T-helper 1 cell (primary cell): ENCODE measurements at places on chromosomes 2 and 18.
A peak's percentile ranks its signal among the peaks of the same experiment; 100 is the strongest.

- no peak for DNase-seq
Measured at GRCh38 chr2:199646439-199646838, 188.7 kb upstream of the SATB2 start.

- no peak for DNase-seq
Measured at GRCh38 chr2:147468963-147469362, 375.9 kb upstream of the ACVR2A start.

DNA sequence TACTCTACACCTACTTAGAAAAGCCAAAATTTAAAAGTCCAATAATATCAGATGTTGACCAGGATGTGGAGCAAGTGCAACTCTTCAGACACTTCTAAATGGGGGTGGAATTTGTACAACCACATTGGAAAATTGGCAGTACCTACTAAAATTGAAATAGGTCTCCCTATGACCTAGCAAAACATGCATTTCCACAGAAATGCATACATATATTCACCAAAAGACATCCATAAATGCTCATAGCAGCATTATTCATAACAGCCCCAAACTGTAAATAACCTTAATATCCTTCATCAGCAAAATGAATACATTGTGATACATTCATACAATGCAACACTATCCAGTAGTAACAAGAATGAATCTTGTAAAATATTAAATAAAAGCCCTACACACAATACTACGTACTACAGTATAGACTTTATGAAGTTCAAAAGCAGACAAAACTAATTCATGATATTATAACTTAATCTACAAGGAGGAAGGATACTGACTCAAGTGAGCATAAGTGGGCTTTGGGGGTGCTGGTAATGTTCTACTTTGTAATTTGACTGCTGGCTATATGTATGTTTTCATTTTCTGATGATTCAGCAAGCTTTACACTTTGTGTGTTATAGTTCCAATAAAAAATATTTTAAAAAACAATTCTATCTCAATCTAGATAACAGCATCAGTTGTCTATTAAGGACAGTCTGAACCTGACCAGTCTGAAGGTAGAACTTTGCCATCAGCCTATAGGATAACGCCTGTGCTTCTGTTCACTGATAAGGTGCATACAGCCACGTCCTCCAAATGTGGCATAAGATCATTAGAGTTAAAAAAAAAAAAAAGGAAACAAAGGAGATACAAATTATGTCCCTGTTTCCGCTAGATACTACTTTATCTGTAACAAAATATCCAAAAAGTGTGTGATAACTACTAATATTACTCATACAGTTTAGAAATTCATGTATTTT is 6.6 kb upstream of the TNFRSF11A start:
- DNase-seq: no peak

DNA sequence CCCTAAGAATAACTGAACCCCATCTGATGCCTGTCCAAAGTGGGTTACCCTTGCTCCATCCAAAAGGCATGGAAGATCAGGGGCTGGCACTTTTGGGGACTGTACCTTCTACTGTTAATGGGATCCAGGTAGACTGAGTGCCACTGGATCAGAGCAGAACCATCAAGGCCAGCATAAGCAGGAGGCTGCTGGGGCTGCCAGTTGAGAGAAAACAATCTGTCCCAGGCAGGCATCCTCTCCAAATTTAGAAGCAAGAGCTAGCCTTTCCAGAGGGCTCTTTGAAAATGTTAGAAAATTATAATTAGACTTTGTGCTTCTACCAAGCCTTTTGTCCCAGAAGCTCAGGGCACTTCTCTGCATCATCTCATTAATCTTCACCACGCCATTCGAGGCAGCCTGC is 245.6 kb downstream of the CDH20 start:
- DNase-seq: no peak

DNA sequence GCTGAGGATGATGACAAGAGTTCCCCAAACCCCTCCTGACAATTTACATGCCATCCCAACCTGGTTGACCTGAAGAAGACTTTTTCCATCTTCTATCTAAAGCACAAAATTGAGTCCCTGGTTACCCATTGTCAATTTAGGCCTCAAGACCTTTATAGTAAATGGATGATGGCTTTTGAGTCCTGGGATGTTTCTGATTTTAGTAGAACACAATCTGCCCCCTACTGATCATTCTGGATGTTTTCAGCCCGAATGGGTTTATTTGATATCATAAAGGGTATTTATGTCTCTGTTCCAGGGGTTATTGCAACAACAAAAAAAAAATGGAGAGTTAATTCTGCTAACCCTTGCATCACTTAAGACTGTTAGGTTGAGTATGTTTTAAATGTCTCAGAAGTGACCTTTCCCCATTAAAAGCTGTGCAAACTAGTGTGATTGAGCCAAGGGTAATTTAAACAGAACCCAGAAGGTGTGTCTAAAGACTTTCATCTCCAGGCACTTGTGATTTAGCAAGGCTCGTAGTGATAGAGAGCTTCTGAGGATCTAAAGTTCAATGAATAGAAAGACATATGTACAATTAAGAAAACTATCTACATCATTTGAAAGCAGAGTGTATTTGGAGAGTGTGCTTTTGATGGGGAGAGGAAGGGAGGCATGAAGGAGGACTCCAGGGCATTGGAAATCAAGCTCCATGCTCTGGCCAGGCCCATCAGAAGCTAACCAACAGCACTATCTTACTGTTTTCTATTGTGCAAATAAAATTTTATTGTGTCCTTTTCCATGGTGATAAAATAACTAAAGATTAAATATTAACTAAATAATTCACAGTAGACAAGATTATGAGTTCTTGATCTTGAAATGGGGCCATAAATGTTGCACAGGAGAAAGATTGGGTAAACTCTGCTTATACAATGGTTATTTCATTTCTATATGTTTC is 96.6 kb upstream of the NOSTRIN start:
- no peak for DNase-seq

- DNase-seq: no peak
Measured at GRCh38 chr18:48859311-48860268, 91.2 kb downstream of the SMAD7 start.

DNA sequence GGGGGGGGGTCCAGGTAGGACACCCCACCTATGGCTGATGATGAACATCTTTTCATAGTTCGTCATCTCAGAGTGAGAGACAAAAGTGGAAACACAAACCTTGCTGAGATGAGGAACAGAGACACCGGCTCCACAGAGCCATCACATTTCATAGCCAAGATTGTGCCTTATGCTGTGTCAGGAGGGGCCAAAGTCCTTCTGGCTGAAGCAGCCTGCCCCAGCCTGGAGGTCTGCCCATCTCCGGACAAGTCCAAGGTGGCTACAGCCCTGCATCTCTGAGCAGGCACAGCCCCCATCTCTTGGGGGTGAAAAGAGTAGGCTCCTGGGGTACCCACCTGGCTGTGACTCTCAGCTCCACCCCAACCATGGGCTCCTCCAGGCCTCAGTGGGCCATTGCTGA is 70.3 kb downstream of the ZBTB7C start:
- DNase-seq: no peak

DNA sequence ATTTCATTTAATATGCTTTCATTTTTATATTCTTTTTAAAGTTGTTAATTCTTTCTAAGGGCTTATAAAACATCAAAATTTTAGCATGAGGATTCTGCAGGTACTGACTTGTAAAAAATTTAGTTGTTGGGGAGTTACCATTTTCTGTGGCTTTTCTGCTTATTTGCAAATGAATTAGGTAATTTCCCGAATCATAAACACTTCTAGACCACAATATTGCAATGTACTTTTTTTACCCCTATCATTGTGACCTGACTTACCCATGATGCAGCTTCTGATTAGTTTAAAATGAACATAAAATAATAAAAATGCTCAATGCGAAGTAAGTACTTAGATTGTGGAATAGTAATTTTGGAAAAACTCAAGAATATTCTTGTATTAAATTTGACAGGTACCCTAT is 11.4 kb downstream of the ARL6IP6 start:
- DNase-seq: peak; percentile 4

- DNase-seq: no peak
Measured at GRCh38 chr2:126778561-126779501, 119.9 kb upstream of the TEX51 start.

GRCh38 chr2:49255409-49255971 is 101.2 kb upstream of the FSHR start:
- DNase-seq: no peak

DNA sequence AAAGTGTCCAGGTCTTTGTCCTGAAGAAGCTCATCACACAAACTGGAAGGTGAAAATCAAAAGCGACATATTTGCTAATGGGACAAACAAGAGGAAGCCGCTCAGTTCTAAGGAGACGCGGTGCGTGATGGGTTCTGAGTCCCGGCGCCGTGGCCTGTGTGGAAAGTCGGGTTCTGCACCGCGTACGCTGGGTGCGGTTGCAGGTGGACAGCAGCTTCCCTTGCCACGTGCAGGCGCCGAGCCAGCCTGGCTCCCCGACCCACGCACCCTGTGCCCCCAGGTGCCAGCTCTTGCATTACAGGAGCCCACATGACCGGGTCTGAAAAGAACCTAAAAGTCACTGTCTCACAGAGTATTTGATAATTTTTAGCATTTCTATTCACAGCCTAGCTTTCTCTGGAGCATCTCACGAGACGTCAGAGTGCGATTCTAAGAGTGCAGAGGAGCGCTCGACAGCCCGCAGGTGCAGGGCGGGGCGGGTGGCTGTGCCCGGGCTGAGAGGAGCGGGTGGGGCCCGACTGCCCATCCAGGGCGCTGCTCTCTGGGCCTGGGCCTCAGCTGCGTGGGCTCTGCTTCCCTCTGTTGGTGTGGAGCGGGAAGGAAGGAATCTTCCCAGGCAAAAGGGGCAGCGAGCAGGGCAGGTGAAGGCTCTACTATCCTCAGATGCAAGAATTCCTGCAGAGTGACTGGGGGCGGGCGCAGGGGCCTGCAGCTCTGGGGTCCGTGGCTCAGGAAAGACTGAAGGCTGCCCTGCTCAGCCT is 39.4 kb downstream of the MYT1L start:
- DNase-seq: no peak

DNA sequence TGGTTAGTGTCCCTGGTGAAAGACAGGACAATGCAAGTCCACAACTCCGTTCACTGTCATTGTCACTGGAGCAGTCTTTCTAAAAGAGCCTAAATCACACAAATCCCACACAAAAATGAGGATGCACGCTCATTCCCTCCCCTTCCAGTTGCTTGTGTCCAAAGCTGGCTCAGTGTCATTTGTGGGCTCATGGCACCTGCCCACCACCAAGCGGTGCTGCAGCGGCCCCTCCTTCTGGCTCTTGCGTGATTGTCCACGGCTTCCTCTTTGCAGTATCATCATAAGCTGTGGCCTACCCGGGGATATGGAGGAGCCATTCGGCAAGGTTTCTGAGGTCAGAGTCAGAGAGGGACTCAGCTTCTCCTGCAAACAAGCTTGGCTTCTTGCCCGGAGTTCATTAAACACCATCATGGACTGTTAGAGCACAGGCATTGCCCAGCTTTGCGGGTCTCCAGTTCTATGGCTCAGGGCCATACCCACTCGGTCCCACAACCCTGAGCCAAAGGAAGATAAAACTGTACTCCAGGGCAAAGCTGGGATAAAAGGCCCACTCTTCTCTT is 179.4 kb upstream of the AGAP1 start:
- no peak for DNase-seq

GRCh38 chr2:42614838-42615237 is 46.4 kb downstream of the MTA3 start:
- DNase-seq: no peak

DNA sequence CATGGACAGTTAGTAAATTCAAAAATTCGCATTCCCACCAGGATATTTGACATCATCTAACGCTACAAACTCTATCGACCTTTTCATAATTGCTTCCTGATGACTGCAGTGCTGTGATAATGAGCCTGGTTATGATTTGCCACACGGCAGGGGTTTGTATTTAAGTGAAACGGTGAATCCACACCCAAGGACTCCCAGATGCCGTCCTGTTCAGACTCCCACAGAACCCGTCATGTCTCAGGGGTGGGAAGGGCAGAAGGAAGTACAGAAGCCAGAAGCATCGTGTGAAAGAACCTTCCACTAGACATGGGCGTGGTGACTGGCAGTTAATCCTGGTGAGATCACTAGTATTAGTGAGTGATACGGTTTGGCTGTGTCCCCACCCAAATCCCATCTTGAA is 91.2 kb upstream of the TMEM18 start:
- no peak for DNase-seq

DNA sequence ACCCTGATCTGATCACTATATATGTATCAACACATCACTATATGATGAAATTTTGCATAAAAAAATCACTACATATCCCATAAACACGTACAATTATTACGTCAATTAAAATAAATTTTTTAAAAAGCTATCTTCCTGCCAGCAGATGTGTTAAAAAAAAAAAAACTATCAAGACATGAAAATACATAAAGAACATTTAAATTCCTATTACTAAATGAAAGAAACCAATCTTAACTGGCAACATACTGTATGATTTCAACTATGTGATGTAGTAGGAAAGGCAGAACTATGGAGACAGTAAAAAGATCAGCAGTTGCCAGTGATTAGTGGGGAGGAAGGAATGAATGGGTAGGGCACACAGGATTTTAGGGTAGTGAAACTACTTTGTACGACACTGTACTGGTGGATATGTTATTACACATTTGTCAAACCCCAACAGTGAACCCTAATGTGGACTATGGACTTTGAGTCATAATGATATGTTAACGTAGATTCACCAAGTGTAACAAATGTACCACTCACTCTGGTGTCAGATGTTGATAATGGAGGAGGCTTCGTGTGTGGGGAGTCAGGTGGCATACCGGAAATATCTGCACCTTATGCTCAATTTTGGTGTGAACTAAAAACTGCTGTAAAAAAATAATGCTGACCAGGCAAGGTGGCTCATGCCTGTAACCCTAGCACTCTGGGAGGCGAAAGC is 27.4 kb downstream of the USP34 start:
- DNase-seq: no peak

- DNase-seq: no peak
Measured at GRCh38 chr2:173828189-173829142, 136.7 kb downstream of the SP3 start.

DNA sequence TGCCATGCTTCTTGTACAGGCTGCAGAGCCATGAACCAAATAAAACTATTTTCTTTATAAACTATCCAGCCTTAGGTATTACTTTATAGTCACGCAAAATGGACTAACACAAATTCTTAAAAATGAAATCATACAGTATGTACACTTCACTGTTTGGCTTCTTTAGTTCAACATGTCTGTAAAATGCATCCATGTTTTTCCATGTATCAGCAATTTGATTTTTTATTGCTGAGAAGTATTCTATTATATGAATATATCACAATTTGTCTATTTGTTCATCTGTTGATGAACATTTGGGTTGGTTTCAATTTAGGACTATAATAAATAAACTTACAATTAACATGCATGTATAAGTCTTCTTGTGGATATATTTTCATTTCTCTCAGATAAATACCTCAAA is 182.1 kb downstream of the SCG2 start:
- no peak for DNase-seq

DNA sequence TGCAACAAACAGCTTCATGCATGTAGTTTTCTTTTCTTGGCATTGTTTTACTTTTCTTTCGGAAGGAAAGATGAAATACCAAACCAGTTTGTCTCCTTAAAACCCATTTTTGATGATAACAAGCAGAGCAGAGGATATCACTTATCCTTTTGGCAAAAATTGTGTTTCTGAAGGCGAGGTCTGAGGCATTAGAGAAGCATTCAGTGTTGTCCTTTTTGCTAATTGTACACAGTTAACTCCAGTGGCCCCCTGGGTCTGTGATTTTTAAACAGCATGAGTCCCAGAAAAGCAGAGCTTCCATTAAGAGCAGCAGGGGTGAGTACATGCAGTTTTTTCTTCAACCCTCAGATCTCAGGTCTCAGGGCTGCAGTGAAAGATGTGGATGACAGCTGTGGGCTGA is 41.3 kb downstream of the TTC39C start:
- DNase-seq: no peak

GRCh38 chr2:102137138-102137537 is 5.4 kb upstream of the IL1R1 start:
- no peak for DNase-seq
